ENCODE measurements at places on chromosomes 12 and 14.

DNA sequence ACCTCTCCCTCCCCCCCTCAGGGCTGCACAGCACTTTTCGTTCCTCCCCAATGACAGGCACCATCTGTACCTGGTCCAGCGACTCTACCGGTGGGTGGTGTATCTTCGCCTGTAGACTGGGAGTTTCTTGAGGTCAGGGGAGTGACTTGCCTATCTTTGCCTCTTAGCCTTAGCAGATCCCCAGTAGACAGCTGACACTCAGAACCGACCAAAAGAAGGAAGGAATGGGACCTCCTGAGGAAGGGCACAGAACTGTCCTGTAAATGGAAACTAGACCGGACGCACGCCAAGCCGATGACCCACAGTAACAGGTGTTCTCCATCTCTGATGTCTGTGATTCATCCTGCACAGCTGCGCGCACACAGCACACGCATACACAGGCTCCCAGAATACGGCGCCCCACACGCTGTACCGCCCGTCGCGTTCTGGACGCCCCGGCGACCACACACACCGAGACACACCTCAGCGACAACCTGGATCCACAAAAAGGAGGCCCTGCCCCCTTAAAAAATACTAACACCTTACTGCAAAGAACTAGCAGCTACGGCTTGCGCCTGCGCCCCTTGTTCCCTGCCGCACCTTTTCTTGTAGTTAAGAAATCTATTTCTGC lies 673 bp upstream of the TTC9 start:
- no peak for DNase-seq

DNA sequence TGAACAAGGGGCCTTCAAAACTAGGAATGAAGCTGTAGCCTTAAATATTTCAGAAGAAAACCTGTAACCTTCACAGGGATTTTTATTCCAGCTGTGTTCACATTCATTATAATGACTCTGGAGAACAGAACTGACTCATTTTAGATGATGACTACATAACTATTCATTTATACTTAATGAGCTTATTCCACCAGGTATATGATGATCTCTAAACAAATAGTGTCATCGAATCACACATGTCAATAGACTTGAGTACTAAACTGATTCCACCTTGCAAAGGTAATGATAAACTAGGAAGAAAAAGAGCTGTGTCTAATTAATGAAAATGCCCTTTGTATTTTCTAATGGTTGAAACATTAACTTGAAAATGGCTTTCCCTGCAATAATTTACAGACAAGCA lies 433.2 kb downstream of the PDZRN4 start:
- no peak for DNase-seq

DNA sequence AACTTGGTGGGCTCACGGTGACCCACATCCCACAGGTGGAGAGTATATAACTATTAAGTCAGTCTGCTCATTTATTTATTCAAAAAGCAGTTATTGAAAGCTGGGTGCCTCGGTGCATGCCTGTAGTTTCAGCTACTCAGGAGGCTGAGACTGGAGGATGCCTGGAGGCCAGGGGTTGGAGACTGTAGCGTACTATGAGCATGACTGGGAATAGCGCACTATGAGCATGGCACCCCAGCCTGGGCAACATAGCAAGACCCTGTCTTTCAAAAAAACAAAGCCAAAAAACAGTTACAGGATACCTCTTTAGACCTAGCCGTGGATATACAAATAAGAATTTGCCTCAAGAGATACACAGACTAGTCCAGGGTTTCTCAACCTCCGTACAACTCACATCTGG lies 139.8 kb downstream of the ZFP36L1 start:
- DNase-seq = no peak

GRCh38 chr14:105876158-105876557 lies 349.8 kb downstream of the TMEM121 start:
- DNase-seq = no peak

DNA sequence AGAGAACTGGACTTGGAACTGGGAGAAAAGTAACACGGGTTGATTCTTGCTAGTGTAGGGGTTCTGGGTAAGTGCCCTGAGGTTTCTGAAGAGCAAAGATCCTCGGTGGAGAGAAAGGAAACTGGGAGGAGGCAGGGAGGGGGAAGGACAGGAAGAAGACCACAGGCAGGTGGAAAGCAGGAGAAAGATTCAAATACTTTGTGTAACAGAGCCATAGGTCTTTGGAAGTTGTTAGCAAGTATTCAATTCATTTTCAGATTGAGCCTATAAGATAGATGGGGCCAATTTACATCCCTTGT lies 1.3 kb downstream of the PNP start:
- DNase-seq = no peak

All from iPS DF 19.7 (cell line).